ENCODE measurements at places on chromosomes 7 and 10. TPM values are rescaled to one million over a fixed set of nuclear protein-coding genes. Genes with fewer than 3 reads are reported as not detected.

DNA sequence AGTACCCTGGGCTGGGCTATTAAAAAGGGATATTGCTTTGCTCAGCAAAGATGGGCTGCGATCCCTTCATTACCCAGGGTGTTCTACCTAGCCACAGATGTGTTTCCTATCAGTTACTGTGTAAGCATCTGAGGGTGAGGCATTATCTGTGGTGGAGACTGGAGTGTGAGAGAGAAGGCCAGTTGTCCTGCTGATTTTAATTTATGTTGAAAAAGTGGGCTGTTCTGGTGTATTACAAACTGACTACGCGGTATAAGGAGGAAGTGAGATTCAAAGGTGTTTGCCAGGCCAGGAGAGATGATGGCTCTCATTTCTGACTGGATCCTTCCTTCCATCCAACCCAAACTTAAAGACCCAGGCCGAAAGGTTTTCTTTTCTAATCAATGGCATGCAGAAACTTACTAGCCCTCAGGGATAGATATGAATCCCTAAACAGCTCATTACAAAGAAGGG is 7.6 kb downstream of the TCF7L2 start:
- DNase-seq = peak; percentile 48

DNA sequence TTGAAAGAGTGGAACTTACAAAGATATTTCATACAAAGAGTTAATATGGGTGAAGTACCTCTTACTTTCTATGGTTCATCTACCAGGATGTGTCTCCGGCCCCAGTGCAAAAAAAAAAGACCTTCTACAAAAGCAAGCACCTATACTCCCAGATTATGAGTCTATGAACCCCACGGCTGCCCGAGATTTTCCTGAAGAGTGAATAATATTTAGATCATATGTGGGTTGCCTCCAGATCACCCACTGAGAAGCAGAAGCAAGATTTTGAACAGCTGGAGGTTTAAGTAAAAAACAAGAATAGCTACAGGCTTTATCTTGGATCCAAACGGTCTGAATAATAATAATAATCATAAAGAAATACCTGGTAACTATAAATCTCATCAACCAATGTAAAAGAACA is 207.7 kb downstream of the SKAP2 start:
- no peak for DNase-seq

GRCh38 chr7:22417349-22417748 is 60.4 kb upstream of the RAPGEF5 start:
- no peak for DNase-seq

DNA sequence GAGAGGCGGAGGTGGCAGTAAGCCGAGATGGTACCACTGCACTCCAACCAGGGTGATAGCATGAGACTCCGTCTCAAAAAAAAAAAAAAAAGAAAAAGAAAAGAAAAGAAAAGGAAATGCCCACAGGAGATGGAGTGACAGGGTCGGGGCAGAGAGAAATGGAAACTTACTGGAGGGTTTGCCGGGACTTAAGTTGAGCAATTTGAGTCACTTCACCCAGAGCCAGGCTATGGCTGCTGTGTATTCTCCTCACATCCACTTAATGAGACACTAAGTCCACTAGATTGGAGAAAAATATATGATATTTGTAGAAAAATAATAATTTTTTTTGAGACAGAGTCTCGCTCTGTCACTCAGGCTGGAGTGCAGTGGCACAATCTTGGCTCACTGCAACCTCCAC is 4.6 kb upstream of the PFKFB3 start:
- DNase-seq = no peak

- DNase-seq = no peak
Observed at GRCh38 chr10:102229810-102230263, 3.7 kb downstream of the ELOVL3 start.

DNA sequence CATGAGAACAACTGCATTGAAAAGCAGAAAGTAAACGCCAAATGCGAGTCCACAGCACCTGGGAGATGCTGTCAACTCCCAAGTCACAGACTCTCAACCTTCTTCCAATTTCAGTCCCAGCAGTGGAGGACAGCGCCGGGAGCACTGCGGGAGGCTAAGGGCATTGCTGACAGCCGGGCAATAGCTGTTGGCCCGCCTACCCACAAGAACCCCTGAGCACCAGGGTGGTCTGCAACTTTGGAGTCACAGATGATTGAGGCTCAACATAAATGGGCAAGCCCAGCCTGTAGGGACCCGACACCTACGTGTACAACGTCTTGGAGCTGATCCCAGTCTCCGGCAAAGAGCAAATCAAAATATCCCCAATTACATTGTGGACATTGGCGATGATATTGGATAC is 262.9 kb downstream of the TCERG1L start:
- DNase-seq = no peak

DNA sequence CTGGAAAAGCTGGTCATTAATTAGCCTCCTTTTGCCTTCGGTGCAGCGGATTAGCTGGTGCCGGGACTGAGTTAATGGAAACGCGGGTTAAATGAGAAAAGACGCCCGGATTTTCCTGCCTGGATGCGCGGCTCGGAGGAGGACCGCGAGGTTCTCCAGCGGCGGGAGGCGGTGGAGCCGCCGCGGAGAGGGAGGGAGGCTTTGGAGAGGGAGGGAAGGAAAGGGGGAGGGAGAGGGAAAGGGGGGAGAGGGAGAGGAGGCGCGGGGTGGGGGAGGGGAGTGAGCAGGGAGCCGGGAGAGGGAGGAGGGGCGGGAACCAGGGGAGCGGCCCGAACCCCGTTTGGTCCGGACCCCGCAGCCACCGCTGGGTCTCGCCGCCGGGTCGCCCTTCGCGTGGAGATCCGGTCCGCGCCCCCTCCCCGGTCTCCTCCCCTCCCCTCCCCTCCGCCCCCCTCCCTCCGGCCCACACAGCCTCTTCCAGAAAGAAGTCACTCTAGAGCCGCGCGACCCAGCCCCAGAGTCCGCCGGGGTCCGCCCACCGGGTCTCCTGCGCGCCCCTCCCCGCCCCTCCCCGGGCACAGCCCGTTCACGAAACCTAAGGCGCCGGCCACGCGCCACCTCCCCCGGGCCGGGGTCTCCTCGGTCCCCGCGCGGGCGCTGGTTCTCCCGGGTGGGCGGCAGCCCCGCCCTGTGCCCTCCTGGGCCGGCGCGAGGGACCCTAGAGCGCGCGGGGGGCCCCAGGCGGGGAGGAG is 347.5 kb downstream of the DNAJB6 start:
- DNase-seq = peak; percentile 30

DNA sequence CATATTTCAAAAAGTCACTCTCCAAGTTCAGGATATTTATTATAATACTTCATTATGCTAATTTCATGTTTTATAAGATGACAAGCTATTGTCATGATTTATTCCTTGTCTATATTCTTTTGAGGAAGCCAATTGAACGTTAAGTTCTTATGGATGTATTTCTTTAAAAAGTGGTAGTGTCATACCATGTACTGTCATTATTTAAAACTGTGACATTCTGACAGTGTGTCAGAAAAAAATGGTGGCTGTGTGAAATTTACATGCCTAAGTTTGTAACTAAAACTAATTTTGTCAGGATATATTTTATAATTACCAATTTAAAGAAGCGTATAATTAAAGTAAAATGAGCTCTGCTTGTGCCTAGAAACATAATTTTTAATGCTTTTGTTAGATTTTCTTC is 158.9 kb upstream of the HDAC9 start:
- DNase-seq = no peak

DNA sequence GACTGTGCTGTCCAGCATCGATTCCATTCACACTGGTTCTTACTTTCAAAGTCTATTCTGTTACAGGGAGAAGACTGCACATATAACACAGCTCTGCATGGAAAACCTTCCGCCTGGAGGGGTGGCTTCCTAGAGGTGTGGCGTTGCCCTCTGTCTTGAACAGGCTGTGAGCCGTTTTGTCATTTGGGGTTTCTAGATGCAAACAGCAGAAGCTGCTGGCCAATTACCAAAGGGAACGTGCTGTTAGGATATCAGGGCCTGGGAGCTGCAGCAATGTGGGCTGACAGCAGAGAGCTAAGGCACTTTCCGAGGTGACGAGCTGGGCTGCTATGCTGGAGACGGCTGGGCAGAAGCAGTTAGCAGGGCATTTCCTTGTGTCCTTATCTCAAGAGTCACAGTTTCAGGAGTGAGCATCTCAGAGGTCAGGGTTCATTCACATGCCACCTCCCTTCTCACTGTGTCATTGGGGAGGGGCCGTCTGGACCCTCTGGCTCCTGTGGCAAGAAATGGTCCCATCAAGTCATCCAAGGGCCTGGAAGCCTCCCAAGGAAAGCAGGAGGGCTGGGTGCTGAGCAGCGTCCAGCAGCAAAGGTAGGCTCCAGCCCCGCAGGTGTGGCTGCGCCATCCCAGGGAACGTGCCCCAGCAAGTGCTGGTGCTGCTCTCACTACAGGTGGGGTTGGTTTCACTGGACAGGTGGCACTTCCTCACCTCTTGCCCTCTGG is 106.5 kb downstream of the WDR37 start:
- no peak for DNase-seq

GRCh38 chr7:37765872-37766525 is 82.4 kb upstream of the NME8 start:
- DNase-seq = no peak

DNA sequence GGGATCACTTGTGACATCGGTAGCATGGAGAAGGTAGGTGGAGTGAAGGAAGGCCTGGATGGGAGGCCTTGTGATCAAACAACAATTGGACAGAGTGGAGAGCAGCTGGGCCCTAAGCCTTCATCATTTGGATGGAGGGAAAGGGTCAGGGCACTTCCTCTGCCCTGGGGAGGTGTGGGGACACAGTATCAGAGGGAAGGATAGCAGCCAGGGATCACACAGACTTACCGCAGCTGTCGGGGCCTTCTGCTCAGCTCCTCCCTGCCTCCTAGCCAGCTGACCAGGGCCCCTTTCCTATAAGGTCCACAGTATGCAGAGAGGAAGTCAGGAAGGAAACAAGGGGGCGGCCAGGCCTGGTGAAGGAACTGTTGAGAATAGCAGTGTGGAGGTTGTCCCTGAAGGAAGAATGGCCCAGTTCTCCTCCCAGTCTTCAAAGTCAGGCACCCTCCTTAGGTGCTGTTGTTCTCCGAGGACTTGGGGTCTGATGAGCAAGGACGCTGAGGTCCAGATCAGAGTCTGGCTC is 62.1 kb downstream of the ABCC2 start:
- no peak for DNase-seq

DNA sequence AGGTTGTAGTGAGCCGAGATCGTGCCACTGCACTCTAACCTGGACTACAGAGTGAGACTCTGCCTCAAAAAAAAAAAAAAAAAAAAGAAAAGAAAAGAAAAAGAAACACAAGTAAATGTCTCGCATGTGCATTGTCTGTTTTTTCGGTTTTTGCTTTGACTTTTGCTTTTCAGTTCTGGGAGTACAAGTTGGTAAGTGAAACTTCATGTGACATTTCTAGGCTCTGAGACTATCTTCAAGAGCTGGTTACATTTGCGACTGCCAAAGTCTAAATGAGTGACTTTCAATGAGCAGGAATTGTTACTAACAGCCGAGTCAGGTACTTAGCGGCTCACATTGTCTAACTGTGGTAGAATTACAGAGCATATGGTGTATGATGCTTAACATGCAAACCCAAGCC is 107.0 kb upstream of the CELF2 start:
- peak; percentile 18 for DNase-seq

- DNase-seq = no peak
Observed at GRCh38 chr10:52499281-52499680, 185.2 kb downstream of the DKK1 start.

GRCh38 chr10:37860494-37861190 is 3.2 kb upstream of the ZNF248 start:
- peak; percentile 53 for DNase-seq

- DNase-seq = no peak
Observed at GRCh38 chr10:36801660-36802059, 323.7 kb upstream of the ANKRD30A start.

- DNase-seq = no peak
Observed at GRCh38 chr7:81079746-81080145, 160.9 kb upstream of the SEMA3C start.

DNA sequence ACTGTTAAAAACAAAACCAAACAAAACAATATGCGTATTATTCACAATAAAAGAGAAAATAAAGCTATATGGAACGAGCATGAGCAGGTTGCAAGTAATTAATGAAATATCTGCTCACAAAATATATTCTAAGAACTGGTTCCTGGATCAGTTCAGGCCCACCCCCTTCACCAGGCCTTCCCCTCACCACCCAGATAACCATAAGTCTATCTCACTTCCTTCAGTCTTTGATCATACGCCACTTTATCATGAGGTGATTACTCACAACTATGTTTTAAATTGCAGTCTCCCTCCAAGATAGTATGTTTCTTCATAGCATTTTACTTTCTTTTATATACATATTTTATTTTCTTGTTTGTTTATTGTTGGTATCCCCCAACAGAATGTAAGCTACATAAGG is 263.1 kb upstream of the HGF start:
- DNase-seq = no peak

DNA sequence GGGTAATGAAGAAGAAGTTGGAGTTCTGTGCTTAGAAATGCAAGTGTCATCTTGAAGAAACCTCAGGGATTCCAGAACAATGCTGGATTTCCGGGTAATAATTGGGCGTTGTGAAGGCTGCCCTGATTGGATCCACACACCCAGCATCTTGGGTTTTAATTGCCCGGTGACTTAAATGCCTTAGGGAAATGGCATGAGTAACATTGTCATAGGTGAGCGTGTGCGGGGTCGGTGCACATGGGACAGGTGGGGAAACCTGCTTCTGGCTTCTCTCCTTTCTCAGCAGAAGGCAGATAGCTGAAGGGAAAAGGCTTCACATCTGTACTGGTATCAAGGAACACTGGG is 15.2 kb upstream of the CAMK1D start:
- no peak for DNase-seq

DNA sequence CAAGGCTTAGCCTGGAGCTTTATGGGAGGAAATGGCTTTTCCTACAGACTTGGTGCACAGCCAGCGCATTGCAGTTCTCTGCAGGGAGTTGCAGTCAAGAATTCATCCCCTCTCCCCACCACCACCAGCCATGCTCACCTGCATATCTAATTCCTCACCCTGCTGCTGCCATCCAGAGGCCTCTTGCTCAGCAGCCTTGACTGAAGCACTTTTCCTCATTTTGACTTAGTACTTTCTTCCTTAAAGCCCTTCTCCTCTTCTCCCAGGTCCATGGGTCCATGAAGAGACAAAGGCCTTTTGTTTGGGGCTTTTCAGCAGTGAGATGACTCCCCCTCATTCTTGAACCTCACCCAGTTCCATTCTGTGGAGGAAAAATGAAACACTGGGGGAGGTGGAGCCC is 39.7 kb upstream of the GPR141 start:
- DNase-seq = no peak

- DNase-seq = no peak
Observed at GRCh38 chr7:35258868-35259522, 5.1 kb upstream of the TBX20 start.

DNA sequence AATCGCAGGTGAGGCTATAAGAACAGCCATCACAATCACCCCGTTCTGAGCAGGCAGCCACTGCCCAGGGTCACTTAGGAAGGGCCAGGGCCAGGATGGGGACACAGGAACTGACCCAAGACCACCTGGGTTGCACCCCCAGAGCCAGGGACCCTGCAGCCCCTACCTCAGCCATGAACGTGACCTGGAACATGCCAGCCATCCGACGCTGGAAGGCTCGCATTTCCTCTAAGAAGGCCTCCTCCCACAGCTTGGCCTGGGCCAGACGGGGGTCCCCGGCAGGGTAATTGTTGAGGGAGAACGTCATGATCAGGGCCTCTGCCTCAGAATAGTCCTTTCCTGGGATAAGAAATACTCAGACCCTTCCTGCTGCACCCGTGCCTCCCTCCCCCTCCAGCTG is 5.0 kb downstream of the NPC1L1 start:
- DNase-seq = no peak

The ARHGEF5 gene
- 9.3 TPM for total RNA-seq

The PDZD7 gene
- 2.2 TPM for total RNA-seq

The KCNIP2 gene
- 1.9 TPM for total RNA-seq

The SPDYE9 gene
- not detected for total RNA-seq

The SDHAF3 gene
- total RNA-seq = 10.8 TPM

The WASL gene
- total RNA-seq = 34.3 TPM

The SUN1 gene
- total RNA-seq = 109 TPM

The AKR1C2 gene
- total RNA-seq = not detected

The ARMC10 gene
- total RNA-seq = 27.5 TPM

The TMEM273 gene
- not detected for total RNA-seq
